Activated CD4-positive, alpha-beta T cell treated with anti-CD3 and anti-CD28 coated beads, Interleukin-2, amount 10 ng/mL, durations not matched to agents 24 days and 14 days (primary cell): ENCODE measurements at places on chromosomes 5 and 9. TPM values are rescaled to one million over a fixed set of nuclear protein-coding genes. Genes with fewer than 3 reads are reported as not detected.
A peak's percentile ranks its signal among the peaks of the same experiment; 100 is the strongest.

DNA sequence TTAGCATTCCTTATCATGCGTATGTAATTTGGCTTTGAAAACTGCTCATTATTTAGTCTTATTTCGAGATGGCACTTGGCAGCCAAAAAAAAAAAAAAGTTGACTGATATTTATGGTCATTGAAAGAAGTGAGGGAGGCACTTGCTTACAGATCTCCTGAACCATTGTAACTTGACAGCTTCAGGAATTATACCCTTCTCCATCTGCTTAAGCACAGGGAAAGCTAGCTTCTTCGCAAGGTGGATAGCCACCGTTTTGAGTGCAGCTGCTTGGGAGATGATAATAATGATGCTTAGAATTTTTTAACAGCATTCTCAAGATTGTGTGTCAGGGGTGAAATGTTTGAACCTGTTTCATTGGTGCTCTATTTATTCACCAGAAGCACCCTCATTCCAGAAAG lies 116.1 kb downstream of the GIN1 start:
- no peak overlapping the region for H3K27ac ChIP-seq
- H3K4me3 ChIP-seq: no peak overlapping the region
- H3K27me3 ChIP-seq: no peaks in the 10 kb centered on the region
- peaks cover 11% of the 10 kb centered on the region for H3K36me3 ChIP-seq
- DNase-seq: no peak

DNA sequence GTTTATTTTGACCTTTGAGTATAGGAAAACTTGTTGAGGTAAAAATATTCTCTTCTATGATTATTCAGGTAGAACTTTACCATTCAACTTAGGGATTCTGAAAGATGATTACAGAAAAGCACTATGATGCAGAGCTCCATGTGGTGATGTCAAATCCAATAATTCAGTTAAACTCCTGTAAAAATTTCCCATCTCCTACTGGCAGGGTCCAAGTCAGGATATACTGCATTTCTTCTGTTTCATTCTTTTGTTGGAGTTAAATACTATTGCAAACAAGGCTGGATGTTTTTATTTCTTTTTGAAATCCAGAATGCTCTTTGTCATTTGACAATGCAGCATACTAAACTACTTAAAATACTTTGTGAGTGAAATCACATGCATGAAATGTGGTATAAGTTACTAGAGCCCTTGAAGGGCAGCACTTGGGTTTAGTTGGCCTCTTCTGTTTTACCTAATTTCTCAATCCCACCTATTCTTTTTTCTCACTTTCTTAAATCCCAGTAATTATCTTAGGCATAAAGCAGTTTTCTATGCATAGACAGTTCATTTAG lies 204.5 kb downstream of the FBXL7 start:
- H3K27me3 ChIP-seq: no peaks in the 10 kb centered on the region
- no peak for DNase-seq

DNA sequence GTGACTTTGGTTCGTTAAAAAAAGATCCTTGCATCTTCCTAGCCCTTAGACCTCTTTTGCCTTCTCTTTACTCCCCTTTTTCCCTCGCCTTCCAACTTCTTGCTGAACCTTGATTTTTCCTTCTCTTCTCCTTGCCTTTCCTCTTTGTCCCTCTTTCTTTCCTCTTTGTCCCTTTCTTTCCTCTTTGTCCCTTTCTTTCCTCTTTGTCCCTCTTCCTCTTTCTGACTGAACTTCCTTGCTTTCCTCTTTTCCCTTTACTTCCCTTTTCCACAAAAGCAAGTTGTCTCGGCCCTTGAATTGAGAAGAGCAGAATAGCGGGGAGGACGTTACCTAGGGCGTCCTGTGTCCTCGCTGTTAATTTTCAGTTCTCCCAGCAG lies 1.4 kb upstream of the MLLT3 start:
- peak; percentile 64 for DNase-seq
- H3K27ac ChIP-seq: peak overlapping the region; percentile 98
- H3K36me3 ChIP-seq: peaks cover 14% of the 10 kb centered on the region

Gene MSMP
- 0.88 TPM in 1 of 2 replicates, not detected in the other for total RNA-seq

GRCh38 chr9:34558919-34559623 lies 30.5 kb downstream of the CNTFR start:
- H3K4me1 ChIP-seq: peaks cover 3% of the 10 kb centered on the region
- peaks cover 17% of the 10 kb centered on the region for H3K27me3 ChIP-seq
- no peaks in the 10 kb centered on the region for H3K36me3 ChIP-seq

GRCh38 chr5:1108023-1108864 lies 3.6 kb downstream of the SLC12A7 start:
- H3K4me1 ChIP-seq: peaks cover 58% of the 10 kb centered on the region
- peak; percentile 60 for DNase-seq
- H3K4me3 ChIP-seq: peak overlapping the region; percentile 65
- peaks cover 2% of the 10 kb centered on the region for H3K27me3 ChIP-seq

Gene PCDHB8
- not detected in 2 replicates for total RNA-seq

- H3K27ac ChIP-seq: no peak overlapping the region
- peaks cover 35% of the 10 kb centered on the region for H3K27me3 ChIP-seq
- H3K4me3 ChIP-seq: no peak overlapping the region
- no peak for DNase-seq
Measured at GRCh38 chr9:115192280-115192679, 74.3 kb upstream of the TNC start.

- DNase-seq: no peak
- no peaks in the 10 kb centered on the region for H3K4me1 ChIP-seq
- no peak overlapping the region for H3K4me3 ChIP-seq
- peaks cover 20% of the 10 kb centered on the region for H3K27me3 ChIP-seq
Measured at GRCh38 chr5:72474516-72474915, 32.7 kb downstream of the ZNF366 start.

- no peak overlapping the region for H3K4me3 ChIP-seq
- H3K36me3 ChIP-seq: peaks cover 6% of the 10 kb centered on the region
- peak overlapping the region; percentile 2 for H3K27ac ChIP-seq
- no peak for DNase-seq
- peaks cover under 1% of the 10 kb centered on the region for H3K4me1 ChIP-seq
Measured at GRCh38 chr5:132767150-132767549, 9.9 kb downstream of the SEPTIN8 start.

DNA sequence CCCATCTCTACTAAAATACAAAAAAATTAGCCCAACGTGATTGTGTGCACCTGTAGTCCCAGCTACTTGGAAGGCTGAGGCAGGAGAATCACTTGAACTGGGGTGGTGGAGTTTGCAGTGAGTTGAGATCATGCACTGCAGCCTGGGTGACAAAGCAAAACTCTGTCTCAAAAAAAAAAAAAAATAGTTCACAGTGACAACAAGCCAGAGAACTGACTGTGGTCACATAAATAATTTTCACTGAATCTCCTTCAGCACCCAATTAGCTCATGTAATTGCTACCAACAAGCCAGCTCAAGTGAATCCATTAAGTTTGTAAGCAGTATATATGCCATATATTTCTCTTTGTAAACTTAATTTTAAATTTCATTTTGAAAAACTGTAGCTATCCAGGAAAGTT lies 14.5 kb upstream of the AFAP1L1 start:
- DNase-seq: no peak
- H3K27me3 ChIP-seq: peaks cover 18% of the 10 kb centered on the region
- no peaks in the 10 kb centered on the region for H3K36me3 ChIP-seq
- H3K27ac ChIP-seq: no peak overlapping the region
- H3K4me3 ChIP-seq: no peak overlapping the region
- H3K4me1 ChIP-seq: no peaks in the 10 kb centered on the region

- no peaks in the 10 kb centered on the region for H3K36me3 ChIP-seq
- H3K4me3 ChIP-seq: no peak overlapping the region
- peaks cover 32% of the 10 kb centered on the region for H3K4me1 ChIP-seq
- no peaks in the 10 kb centered on the region for H3K27me3 ChIP-seq
Measured at GRCh38 chr9:92738661-92739081, 26.0 kb downstream of the BICD2 start.

Gene DRD1
- 0.07 TPM in 1 of 2 replicates, not detected in the other for total RNA-seq

DNA sequence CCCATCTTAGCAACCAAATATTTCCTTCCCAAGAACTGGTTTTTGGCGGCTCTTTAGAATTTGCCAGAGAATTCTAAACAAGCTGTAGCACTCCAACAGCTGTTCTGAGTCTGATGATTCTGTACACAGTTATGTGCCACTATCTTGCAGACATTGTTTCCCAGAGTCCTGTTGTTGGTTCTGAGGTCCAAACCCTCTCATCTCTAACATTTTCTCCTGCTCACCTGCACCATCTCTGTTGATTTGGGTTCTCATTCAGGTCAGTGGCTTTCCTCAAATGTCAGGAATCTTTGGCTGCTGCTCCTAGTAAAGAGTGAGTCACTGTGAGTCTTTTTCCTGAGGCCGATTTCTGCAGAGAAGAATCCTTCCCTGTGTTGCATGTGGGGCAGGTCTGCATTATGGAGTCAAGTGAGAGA lies 50.0 kb downstream of the CAMSAP1 start:
- H3K4me3 ChIP-seq: no peak overlapping the region
- no peak for DNase-seq
- peaks cover 6% of the 10 kb centered on the region for H3K4me1 ChIP-seq
- H3K27me3 ChIP-seq: no peaks in the 10 kb centered on the region
- no peak overlapping the region for H3K27ac ChIP-seq

DNA sequence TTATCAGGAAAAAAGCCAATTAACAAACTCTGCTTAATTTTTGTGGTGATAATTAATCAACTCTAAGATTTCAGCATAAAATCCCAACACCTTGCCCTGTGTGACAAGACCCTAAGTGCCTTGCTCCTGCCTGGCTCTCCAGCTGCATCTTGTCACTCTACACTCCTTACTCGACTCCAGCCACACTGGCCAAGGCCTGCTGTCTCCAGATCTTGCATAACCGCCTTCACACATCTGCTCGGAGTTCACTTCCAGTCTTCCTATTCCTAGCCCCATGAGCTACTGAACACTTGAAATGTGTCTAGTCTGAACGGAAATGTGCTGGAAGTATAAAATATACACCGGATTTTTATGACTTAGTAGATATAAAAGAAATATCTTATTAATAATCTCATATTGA lies 259.6 kb downstream of the EPB41L4A start:
- no peak overlapping the region for H3K4me3 ChIP-seq
- H3K27me3 ChIP-seq: peaks cover 6% of the 10 kb centered on the region
- H3K36me3 ChIP-seq: peaks cover 32% of the 10 kb centered on the region
- no peak overlapping the region for H3K27ac ChIP-seq

GRCh38 chr9:81468084-81468595 lies 221.2 kb downstream of the TLE1 start:
- H3K4me1 ChIP-seq: no peaks in the 10 kb centered on the region
- DNase-seq: no peak
- no peaks in the 10 kb centered on the region for H3K27me3 ChIP-seq
- no peak overlapping the region for H3K4me3 ChIP-seq

DNA sequence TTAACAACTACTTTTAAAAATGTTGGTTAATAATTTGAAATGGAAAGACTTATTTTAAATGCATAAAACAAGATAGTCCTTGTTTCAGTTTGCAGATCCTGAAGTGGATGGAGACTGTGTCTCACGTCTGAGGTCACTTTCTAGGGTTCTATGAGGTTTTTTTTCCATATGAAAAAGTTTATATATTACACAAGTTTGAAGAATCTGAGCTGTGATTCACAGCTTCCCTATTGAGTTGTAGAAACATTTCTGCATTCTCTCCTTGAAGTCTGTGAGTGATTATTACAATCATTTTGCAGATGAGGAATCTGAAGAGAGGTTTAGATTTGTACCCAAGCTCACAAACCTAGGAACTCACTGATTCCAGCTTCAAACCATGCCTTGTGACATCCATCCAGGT lies 442.5 kb upstream of the KLF4 start:
- no peak overlapping the region for H3K27ac ChIP-seq
- no peaks in the 10 kb centered on the region for H3K36me3 ChIP-seq
- no peaks in the 10 kb centered on the region for H3K4me1 ChIP-seq
- no peak overlapping the region for H3K4me3 ChIP-seq
- DNase-seq: no peak

Gene EQTN
- total RNA-seq: not detected in 2 replicates

GRCh38 chr9:123216251-123216797 lies 52.1 kb downstream of the STRBP start:
- no peaks in the 10 kb centered on the region for H3K27me3 ChIP-seq
- no peaks in the 10 kb centered on the region for H3K36me3 ChIP-seq
- no peak overlapping the region for H3K27ac ChIP-seq
- H3K4me1 ChIP-seq: peaks cover 3% of the 10 kb centered on the region
- no peak overlapping the region for H3K4me3 ChIP-seq
- DNase-seq: no peak

DNA sequence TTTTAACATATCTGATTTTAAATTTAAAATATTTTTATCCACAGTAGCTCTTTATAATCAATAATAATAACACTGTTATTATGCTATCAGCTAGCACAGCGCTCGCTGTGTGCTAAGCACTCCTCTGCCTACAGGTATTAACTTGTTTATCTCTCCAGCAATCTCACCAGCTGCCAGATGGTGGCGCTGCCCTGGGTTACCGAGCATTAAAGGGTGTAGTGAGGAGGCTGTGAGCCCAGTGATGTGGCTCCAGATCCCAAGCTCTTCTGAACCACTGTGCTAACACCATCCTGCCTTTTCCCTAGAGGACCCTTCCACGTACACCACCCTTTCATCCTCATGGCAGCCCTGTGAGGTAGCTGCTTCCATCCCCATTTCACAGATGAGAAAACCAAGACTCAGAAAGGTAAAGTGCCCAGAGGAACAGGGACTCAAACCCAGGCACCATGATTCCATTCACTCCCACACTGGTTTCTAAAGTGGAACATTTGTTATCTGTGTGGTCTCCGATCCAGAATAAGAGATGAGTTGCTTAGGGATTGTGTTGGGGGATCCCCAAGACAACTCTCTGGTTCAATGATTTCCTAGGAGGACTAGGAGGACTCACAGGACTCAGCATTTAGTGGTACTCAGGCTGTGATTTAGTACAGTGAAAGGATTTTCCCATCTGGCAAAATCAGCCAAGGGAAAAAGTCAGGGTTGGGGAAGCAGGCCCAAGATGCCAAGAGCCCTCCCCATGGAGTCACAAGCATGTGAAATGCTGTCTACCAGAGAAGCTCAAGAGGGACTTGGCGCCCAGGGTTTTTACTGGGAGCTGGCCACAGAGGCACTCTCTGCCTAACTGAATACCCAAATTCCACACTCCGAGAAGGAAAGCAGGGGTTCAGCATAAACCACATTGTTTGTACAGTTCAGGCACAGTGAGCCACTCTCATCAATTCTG lies 7.0 kb downstream of the IGFBPL1 start:
- no peaks in the 10 kb centered on the region for H3K36me3 ChIP-seq
- H3K27ac ChIP-seq: no peak overlapping the region
- no peak overlapping the region for H3K4me3 ChIP-seq
- no peaks in the 10 kb centered on the region for H3K4me1 ChIP-seq

- H3K4me3 ChIP-seq: no peak overlapping the region
- no peaks in the 10 kb centered on the region for H3K36me3 ChIP-seq
- peaks cover 7% of the 10 kb centered on the region for H3K4me1 ChIP-seq
- no peak for DNase-seq
- H3K27me3 ChIP-seq: peaks cover 19% of the 10 kb centered on the region
- H3K27ac ChIP-seq: no peak overlapping the region
Measured at GRCh38 chr9:113646946-113647914, 183.7 kb downstream of the RGS3 start.
